Stimulated activated CD4-positive, alpha-beta T cell treated with anti-CD3 and anti-CD28 coated beads, Interleukin-15, amount 100 ng/mL, for 24 hours (primary cell): ENCODE measurements at places on chromosomes 7 and 10.

DNA sequence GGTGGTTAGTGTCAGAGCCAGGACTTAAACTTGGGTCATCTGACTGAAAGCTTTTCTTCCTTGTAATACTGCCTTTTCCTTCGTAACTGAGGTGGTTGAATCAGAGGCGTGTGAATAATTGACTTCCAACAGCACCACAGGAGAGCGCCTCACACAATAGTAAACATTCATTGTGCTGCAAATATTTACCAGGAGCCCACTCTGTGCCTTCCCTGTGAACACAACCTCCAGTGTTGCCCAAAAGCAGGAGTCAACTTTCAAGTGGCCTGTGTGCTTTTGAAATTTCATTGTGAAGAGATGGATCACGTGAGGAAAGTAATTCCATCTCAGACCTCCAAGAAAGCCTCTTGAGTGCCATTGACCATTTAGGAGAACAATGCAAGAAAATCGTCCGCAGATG, 60.2 kb downstream of the ADRA2A start:
- DNase-seq = no peak

- no peak for DNase-seq
These were observed 535.2 kb downstream of the PHTF2 start for GRCh38 chr7:78333530-78334425.

DNA sequence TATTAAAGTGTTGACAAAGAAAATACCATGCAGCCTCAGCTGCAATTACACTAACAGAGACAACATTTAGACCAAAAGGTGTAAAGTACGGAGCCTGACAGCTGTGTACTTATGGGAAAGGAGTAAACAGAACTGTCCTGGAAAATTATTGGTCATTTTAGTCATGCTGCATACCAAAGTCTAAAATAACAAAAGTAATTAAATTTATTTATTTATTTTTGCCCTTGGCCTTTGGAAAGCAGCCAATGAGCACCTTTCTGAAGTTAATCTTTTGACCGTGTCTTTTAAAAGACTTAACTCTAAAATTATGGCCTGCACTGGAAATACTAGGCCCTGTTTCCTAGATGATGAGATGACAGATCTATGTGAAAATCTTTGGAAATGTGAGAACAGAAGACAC, 597.6 kb downstream of the NXPH1 start:
- DNase-seq = no peak

GRCh38 chr10:6151087-6151977, 51.4 kb upstream of the PFKFB3 start:
- DNase-seq = peak; percentile 54
